CD4-positive, alpha-beta T cell treated with Interleukin-17A for 1 hour (primary cell): ENCODE measurements at places on chromosomes 7 and 10.

GRCh38 chr7:7682861-7683260 is 35.5 kb downstream of the RPA3 start:
- DNase-seq = no peak

- DNase-seq = no peak
Measured at GRCh38 chr7:95095259-95095965, 188.0 kb downstream of the PPP1R9A start.

GRCh38 chr7:134452419-134452838 is 6.5 kb downstream of the AKR1B1 start:
- DNase-seq = no peak

GRCh38 chr10:19654576-19654975 is 161.7 kb upstream of the PLXDC2 start:
- DNase-seq = no peak

GRCh38 chr7:2502647-2502966 is 17.0 kb upstream of the LFNG start:
- DNase-seq = no peak

GRCh38 chr7:42254217-42254616 is 17.2 kb upstream of the GLI3 start:
- DNase-seq = no peak

GRCh38 chr7:69920797-69921196 is 322.5 kb downstream of the AUTS2 start:
- no peak for DNase-seq

DNA sequence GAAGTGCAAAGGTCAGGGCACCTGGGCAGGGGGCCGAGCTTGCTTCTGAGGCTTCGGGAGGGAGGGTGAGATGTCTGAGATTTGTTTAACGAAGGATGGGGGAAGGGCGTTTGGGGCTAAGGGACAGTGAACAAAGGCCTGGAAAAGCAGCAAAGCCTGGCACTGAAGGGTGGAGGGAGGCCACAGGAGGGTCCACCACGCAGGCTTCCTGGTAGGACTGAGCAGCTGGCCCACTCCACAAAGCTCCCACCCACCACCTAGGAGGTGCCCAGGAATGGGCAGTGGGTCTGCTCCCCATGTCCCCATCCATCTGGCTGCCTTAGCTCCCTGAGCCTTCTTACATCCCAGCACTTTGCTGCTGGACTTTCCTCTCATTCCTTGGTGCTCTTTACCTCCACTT is 39.4 kb upstream of the CXCL12 start:
- DNase-seq = no peak

DNA sequence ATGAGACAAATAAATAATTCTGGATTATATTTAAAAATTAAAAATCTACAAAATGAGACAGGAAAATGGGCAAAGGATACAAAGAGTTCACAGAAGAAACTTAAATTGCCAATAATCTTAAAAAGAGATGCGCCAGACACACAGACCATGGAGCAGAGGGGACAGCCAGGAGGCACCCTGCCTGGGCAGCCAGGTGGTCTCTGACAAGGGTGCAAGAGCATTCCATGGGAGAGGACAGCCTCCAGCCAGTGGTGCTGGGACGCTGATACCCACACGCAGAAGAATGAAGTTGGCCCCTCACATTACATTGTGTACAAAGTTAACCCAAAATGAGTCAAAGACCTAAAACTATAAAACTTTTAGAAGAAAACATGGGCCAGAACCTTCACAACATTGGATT is 106.3 kb downstream of the NKX6-2 start:
- DNase-seq = no peak

GRCh38 chr7:24907311-24907886 is 72.6 kb downstream of the OSBPL3 start:
- DNase-seq = peak; percentile 60

DNA sequence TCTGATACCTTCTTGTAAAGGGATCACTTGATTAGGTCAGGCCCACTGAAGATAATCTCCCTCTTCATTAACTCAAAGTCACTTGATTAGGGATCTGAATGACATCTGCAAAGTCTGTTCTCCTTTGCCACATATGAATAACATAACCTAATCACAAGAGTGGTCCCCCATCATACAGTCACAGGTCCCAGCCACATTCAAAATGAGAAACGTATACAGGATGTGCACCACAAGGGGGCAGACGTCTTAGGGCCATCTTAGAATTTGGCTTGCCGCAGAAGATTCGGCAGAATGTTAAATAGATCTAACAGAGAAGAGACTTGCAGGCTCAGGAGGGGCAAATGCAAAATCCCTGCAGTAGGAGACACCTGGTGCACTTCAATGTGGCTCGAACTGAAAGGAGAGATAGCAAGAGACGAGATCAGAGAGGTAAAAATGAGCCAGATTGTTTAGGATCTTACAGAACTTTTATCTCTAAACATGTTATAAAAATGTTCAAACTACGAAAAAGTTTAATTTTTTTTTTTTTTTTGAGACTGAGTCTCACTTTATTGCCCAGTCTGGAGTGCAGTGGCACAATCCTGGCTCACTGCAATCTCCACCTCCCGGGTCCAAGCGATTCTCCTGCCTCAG is 10.4 kb upstream of the SMC3 start:
- DNase-seq = peak; percentile 76

DNA sequence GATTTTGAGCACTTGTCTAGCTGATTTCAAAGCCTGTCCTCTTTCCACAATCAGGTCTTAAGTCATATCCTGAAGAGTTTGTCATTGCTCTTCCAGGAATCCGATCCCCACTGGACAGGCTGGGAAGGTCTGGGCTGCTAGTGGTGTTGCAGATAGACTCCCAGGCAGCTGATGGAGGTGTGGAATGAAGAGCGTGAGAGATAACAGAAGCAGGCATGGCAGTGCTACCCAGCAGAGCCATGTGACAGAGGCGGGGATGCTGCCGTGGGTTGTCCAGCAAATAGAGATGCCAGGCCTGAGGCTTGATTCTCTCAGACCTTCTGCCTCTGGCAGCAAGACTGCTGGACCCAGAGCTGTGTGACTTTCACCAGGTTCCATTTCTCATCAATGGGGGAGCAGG is 116.5 kb upstream of the EEPD1 start:
- no peak for DNase-seq
